ENCODE measurements at places on chromosomes 5 and 9.
A peak's percentile ranks its signal among the peaks of the same experiment; 100 is the strongest.

DNA sequence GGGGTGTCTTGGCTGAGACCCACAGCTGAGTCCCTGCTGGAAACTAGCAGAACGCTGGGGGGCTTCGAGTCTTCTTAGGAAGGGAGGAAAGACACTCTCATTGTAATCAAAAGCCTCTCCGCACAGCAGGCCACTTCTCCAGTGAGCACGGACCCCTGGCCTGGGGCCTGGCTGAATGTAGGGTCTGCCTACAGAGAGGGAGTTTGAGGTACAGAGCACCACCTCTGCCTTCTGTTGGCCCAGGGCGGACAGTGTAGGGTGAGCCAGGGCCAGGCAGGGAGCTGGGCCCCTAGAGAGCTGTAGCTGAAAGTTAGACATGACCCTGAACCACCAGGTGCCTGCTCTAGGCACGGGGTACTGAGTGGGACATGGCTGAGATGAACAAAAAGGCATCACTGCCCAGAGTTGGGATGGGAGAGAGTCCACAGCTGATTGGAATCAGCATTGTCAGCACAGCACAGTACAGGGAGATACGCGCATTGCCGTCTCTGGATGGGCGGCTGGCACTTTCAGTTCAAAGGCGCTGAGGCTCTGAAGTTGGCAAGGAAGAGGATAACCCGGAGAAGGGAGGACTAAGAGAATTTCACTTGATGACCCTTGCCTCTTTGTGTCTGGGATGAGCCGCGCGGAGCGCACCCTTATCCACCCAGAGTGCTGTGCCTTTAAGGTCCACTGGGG, 363 bp upstream of the SLC25A48 start:
- peak; percentile 66 for DNase-seq

DNA sequence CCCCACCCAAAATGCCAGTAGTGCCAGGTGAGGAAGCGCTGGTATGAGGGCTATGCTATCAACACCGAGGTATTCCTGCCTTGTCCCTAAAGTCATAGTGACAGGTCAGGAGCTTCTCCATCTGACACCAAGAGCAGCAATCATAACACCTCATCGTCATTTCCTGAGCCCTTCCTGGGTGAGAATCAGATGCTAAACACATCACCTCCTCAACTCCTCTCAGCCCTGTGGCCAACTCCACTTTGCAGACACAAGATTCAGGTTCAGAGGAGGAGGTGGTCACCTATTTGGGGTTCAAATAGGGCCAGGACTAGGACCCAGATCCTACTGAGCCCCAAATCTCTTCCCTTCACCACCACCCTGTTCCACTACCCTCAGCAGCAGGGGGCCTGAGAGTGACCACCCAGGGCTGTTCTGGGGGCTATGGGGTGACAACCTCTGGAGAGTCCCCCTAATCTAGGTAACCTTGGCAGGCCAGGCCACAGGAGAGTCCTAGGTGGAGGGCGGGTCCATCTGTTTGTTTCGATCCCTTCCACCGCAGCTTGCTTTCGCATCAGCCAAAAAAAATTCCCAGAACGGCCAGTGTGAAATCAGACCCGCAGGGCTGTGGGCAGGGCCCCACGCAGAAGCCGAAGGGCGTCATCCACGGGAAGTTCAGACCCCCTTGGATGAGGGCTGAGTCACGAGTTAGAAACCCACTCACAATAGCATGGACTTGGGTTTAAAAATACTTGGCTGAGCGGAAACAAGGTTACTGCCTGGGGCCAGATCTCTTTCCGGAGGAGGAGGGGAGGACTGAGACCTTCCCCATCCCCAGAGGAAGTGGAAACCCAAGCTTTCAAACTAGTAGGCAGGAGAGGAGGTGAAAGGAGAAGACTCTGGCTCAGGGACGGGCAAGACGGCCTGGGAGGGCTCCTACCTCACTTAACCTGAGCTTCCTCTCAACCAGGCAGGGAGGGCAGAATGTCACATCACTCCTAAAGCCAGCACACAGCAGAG, 8.7 kb downstream of the STK10 start:
- peak; percentile 82 for DNase-seq

- DNase-seq = no peak
These were observed 17.6 kb upstream of the HEXB start for GRCh38 chr5:74667396-74667795.

- DNase-seq = no peak
These were observed 251.1 kb downstream of the PDZD2 start for GRCh38 chr5:31890046-31890445.

DNA sequence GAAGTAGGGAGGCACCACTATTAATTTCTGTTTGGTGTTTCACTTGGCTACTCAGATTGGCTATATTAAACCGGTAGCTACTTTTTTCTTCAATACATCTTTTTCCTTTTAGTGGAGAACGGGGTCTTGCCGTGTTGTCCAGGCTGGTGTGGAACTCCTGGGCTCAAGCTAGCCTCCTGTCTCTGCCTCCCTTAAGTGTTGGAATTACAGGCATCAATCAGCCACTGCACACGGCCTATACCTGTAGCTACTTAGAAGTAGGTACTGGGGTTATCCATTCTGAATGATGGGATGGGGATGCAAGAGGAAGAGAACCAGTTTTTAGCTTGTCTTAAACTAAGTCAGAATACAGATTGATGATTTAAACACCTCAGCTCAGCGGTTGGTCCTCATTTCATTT, 1.7 kb downstream of the UBE2D2 start:
- DNase-seq = peak; percentile 7

DNA sequence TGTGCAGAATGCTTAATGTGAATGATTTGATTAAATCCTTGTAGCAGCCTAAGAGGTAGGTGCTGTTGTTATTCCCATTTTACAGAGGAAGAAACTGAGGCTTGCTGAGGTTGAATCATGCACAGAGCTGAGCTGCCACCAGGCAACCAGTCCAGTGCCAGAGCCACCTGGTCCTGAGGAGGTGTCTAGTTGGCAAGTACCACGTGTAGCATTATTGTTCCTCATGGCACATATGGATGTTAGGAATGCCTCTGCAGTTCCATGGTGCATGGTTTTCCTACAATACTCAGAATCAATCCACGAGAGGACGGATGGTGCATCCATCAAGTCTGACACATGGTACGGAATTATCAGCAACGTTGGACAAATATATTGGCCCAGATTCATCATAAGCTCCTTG, 8.9 kb downstream of the UBE2QL1 start:
- DNase-seq = no peak

GRCh38 chr9:98575379-98576346, 133.1 kb downstream of the GABBR2 start:
- peak; percentile 61 for DNase-seq

DNA sequence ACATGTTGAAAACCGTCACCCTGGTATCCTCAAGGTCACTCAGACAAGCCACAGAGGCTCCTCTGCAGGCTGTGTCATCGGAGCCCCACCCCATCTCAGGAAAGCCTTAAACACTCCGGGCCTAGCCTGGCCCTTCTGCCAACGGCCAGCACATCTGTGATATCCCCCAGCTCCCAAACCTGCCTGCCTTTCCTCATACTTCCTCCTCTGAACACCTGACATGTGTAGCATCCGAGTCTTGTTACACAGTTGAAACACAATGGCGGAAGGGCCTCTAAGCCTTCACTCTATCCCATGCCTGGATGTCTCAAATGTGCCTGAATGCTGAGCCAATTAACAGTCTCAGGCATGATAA, 32.9 kb upstream of the TGFBR1 start:
- DNase-seq = no peak

GRCh38 chr5:146233441-146233840, 30.0 kb downstream of the RBM27 start:
- no peak for DNase-seq
